Heart right ventricle (tissue), 16 donors: ENCODE measurements at places on chromosomes 6 and 20. TPM values are rescaled to one million over a fixed set of nuclear protein-coding genes. Genes with fewer than 3 reads are reported as not detected.

- DNase-seq: no peak
- no peak overlapping the region for H3K4me3 ChIP-seq
- H3K36me3 ChIP-seq: no peaks in the 10 kb centered on the region
- H3K27me3 ChIP-seq: no peaks in the 10 kb centered on the region
- no peak overlapping the region for H3K27ac ChIP-seq
- peaks cover 12% of the 10 kb centered on the region for H3K4me1 ChIP-seq
Measured at GRCh38 chr20:4230185-4230584, 214.8 kb upstream of the RNF24 start.

DNA sequence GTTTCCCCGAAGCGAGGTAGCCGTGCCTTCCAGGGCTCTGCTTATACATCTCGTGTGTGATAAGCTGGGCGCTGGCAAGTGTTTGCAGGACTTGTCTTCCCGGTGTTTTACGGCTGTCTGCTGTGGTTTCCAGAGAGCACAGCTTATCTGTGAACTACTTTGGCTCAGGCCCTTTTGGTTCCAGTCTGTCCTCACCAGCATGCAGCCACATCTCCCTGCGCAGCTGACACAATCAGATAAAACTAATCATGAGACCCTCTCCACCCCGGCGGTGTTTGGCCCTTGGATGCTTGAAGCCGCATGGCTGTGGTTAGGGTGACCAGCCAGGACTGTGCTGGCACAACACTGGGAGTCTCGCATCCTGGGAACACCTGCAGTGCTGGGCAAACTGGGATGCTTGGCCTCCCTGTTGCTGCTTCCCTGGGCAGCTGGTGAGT, 241.8 kb upstream of the FOXQ1 start:
- H3K36me3 ChIP-seq: no peaks in the 10 kb centered on the region
- no peak overlapping the region for H3K27ac ChIP-seq
- no peaks in the 10 kb centered on the region for H3K4me1 ChIP-seq
- no peak for DNase-seq

GRCh38 chr6:10071631-10072220, 343.1 kb downstream of the TFAP2A start:
- H3K27ac ChIP-seq: no peak overlapping the region
- H3K36me3 ChIP-seq: no peaks in the 10 kb centered on the region
- no peak for DNase-seq

GRCh38 chr6:15475872-15476271, 187.0 kb downstream of the DTNBP1 start:
- peak overlapping the region; percentile 58 for H3K27ac ChIP-seq
- H3K4me3 ChIP-seq: no peak overlapping the region
- DNase-seq: no peak
- H3K27me3 ChIP-seq: no peaks in the 10 kb centered on the region

DNA sequence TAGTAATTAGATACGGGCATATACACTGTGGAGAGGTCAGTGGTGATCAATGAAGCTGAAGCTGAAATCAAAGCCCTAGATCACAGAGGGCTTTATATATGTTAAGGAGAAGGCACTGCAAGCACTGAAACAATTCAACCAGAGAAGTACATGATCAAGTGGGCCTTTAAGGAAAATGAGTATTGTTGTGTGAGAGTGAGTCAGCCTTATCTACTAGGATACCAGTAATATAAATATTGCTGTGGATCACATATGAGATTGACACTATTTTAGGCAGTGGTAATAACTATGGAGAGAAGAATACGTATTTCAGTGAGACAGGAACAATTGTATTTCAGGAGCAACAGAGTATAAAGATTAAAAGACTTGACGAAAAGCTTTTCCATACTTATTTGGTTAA, 1172.2 kb upstream of the GJE1 start:
- H3K27me3 ChIP-seq: no peaks in the 10 kb centered on the region
- no peak for DNase-seq
- H3K4me1 ChIP-seq: no peaks in the 10 kb centered on the region

DNA sequence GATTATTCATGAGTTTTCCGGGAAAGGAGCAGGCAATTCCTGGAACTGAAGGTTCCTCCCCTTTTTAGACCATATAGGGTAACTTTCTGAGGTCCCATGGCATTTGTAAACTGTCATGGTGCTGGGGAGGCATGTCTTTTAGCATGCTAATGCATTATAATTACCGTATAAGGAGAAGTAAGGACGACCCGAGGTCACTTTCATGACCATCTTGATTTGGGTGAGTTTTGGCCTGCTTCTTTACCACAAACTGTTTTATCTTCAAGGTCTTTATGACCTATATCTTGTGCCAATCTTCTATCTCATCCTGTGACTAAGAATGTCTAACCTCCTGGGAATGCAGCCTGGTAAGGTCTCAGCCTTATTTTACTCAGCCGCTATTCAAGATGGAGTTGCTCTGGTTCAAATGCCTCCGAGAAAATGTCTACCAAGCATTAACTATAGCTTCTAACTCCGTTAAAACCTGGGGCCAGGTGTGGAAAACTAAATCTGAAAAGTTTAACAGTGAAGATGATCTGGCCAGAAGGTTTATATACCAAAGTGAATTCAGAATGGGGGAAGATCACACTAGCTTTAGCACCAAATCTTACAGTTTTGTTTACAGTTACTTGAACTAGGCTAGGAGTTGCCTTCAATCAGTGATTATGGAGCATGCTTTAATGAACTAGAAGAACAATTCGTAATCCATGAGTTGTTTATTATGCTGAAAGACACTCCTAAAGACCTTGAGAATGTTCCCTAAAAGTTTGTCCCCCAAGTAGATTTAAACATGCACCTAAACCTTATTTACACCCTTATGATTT, 80.0 kb upstream of the TOP1 start:
- H3K27ac ChIP-seq: no peak overlapping the region
- H3K4me1 ChIP-seq: no peaks in the 10 kb centered on the region
- no peaks in the 10 kb centered on the region for H3K36me3 ChIP-seq
- no peak overlapping the region for H3K4me3 ChIP-seq
- peaks cover 37% of the 10 kb centered on the region for H3K27me3 ChIP-seq

DNA sequence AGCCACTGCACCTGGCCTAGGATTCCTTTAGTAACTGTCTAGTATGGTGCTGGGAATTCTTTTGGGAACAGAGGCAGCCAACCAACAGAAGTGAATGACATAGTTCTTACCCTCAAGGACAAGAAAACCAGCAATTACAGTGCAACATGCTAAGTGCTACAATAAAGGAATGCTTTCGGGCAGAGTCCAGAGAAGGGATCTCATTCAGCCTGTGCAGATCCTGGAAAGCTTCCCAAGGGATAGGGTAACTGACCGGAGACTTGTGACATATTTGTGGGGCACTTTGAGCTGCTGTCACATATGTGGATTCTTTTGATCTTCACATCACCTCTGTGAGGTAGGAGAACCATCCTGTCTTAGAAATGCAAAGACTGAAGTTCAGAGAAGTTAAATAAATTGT, 46.8 kb downstream of the C6orf15 start:
- H3K4me3 ChIP-seq: no peak overlapping the region
- no peaks in the 10 kb centered on the region for H3K36me3 ChIP-seq
- peaks cover 6% of the 10 kb centered on the region for H3K27me3 ChIP-seq
- no peaks in the 10 kb centered on the region for H3K4me1 ChIP-seq
- no peak for DNase-seq

PGC gene
- total RNA-seq: not detected

GRCh38 chr20:34970846-34971560, 15.3 kb downstream of the MYH7B start:
- H3K4me1 ChIP-seq: peaks cover 24% of the 10 kb centered on the region
- no peak for DNase-seq
- no peak overlapping the region for H3K27ac ChIP-seq
- no peaks in the 10 kb centered on the region for H3K36me3 ChIP-seq
- H3K4me3 ChIP-seq: no peak overlapping the region
- H3K27me3 ChIP-seq: no peaks in the 10 kb centered on the region

PDYN gene
- total RNA-seq: not detected

DNA sequence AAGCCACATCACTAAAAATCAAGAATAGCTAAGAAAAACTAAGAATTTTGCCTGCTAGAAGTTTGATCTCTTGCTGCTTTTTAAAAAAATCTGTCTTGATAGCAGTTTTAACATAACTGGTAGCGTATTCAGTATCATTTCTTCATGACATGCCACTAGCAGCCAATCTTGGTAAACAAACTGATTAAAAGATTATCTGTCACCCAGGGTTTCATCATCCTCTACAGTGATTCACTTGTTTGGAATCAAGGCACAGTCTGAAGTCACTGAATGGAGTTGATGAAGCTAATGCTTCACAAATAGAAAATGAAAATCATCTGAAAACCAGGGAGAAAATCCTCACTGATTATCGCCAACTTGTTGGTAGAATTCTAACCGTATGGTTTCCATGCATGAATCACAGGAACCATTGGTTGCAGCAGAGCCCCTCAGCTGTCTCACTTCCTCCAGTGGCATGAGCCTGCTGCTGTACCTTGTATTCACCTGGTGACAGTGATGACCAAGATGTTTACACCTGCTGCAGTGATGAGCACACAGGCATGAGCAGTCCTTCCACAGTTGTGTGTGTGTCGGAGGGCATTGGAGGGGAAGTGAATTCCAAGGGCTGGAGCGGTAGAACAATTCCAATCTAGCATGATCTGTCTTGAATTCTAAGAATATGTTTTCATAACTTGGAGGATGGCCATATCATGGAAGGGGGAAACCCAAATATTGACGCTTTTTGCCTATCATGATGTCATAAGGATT, 275.0 kb downstream of the KHDC1L start:
- DNase-seq: no peak
- no peak overlapping the region for H3K27ac ChIP-seq
- no peaks in the 10 kb centered on the region for H3K4me1 ChIP-seq
- no peaks in the 10 kb centered on the region for H3K36me3 ChIP-seq
- H3K4me3 ChIP-seq: no peak overlapping the region

DNA sequence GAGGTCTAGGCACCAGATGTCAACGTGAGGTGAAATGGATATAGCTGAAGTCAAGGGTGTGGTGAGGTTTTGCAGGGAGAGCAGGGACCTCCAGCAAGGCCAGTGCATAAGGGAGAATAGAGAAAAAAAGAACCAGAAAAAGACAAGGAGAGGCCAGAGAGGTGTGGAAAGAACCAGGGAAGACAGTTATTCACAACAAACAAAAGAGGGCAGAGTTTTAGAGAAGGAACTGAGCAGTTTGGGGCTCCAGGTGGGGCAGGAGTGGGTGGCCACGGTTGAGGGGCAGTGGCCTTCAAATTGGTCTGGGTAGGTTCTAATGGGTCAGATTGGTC, 11.6 kb upstream of the NQO2 start:
- H3K27me3 ChIP-seq: no peaks in the 10 kb centered on the region
- H3K27ac ChIP-seq: peak overlapping the region; percentile 98
- H3K4me1 ChIP-seq: peaks cover 7% of the 10 kb centered on the region
- DNase-seq: no peak

DNA sequence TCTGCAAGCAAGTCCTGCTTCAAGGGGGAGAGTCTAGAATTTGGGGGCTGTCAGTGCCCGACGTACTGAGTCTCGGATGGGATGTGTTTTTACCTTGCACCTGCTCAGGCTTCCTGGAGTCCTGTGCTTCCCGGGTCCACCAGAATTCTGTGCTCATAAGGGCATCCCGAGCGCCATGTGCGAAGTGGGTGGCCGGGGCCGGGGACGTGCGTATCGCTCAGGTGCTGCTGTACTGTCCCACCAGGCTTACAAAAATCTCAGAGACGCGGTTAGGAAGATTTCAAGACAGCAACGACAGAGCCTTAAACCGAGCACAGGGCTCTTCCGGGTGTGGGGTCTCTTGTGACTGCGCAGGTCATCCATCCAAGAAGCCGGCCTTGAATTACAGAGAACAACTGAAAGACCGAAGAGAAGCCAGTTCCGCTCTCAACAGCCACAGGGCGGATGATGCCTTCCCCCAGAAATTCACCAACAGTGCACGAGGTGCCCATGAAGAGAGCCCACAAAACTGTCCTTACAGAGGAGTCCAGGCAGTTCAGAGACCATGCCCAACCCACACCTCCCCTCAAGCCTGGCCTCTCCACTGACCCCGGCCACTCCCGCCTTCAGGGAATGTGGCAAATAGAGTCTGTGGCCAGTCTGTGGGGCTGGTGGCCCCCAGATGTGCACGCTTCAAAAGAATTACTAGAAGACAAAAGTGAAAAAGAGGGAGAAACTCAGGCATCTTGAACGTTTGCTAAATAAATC, 104.7 kb downstream of the PXDC1 start:
- DNase-seq: no peak
- no peaks in the 10 kb centered on the region for H3K36me3 ChIP-seq
- no peak overlapping the region for H3K27ac ChIP-seq
- H3K27me3 ChIP-seq: no peaks in the 10 kb centered on the region

DNA sequence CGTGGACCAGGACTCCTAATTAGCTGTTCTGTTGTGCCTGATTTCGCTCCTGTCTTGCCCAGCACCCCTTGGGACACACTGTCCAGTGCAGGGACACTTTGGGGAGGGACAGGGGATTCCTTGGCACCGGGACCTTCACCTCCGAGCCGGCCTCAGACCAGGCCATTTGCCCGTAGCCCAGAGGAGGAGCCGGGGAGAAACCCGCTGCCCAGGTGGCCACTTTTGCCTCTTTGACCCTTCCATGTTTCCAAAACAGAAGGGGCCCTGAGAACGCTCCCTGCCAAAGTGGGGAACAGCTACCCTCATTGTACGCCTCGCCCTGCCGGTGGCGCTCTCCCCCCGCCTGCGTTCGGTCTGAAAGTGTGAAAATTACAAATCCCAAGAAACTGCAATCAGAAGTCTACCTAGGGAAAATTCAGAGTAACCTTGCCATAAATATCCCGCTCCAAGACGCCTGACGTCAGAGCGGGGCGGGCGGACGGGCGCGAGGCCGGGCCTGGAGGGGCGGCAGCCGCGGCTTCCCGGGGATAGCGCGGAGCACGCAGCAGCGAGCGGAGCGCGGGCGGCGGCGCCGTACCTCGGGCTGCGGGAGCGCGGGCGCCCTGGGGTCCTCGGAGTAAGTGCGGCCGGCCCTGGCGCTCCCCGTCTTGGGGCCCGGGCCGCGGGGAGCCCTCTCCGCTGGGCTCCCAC, at the start of gene DAAM2:
Gene DAAM2, plus strand, starts transcription at position 527 of the 690 bp plus-strand sequence. CDS start 63,927 bp downstream, outside the sequence.
- no peaks in the 10 kb centered on the region for H3K36me3 ChIP-seq
- H3K27ac ChIP-seq: peak within 1 kb of the TSS; percentile 74
- H3K4me1 ChIP-seq: peaks cover 6% of the 10 kb centered on the region
- peak; percentile 77 for DNase-seq
- peaks cover 3% of the 10 kb centered on the region for H3K27me3 ChIP-seq
